ENCODE measurements at places on chromosomes 4 and X. TPM values are rescaled to one million over a fixed set of nuclear protein-coding genes. Genes with fewer than 3 reads are reported as not detected.
A peak's percentile ranks its signal among the peaks of the same experiment; 100 is the strongest.

DNA sequence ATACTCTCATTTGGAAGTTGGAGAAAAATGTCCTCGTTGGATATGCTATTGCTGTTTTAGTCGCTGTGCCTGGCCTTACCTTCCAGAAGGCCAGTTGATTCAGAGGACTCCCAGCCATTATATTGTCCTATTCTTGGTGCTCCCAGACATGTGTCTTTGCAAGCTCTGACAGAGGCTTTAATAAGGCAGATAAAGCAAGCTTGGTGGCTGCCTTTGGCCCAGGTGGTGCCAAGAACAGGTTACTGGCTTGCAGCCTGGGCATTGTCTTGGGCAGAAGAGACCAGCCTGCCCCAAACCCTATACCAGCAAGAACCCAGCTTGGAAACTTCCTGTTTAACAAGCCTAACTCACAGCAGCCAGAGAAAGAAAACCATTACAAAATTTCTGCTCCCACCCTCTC, 16.9 kb downstream of the RAI2 start:
- H3K36me3 ChIP-seq: no peaks in the 10 kb centered on the region
- no peaks in the 10 kb centered on the region for H3K27me3 ChIP-seq

DNA sequence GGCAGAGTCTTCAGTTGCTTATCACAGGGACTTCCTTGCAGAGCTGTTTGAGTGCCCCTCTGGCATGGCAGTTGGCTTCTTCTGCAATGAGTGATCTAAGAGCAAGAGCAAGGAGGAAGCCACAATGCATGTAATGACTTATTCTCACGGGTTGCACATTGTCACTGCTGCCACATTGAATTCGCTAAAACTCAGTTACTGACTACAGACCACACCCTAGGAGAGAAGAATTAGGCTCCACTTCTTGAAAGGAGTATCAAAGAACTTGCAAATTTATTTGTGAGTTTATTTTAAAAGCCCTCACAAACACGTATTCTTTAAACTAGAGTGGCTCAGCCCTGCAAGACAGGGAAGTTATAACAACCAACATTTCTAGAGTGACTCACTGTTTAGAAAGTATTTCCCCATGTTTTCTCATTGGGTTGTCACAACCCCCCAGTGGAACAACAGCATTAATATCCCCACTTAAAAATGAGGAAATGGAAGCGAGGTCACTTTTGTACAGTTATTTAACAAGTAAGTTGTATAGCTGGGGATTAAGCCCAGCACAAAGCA, 32.4 kb upstream of the RBPJ start:
- no peak overlapping the region for H3K27ac ChIP-seq
- H3K36me3 ChIP-seq: no peaks in the 10 kb centered on the region
- no peaks in the 10 kb centered on the region for H3K27me3 ChIP-seq
- no peaks in the 10 kb centered on the region for H3K4me1 ChIP-seq
- no peak overlapping the region for H3K4me3 ChIP-seq
- DNase-seq: no peak

DNA sequence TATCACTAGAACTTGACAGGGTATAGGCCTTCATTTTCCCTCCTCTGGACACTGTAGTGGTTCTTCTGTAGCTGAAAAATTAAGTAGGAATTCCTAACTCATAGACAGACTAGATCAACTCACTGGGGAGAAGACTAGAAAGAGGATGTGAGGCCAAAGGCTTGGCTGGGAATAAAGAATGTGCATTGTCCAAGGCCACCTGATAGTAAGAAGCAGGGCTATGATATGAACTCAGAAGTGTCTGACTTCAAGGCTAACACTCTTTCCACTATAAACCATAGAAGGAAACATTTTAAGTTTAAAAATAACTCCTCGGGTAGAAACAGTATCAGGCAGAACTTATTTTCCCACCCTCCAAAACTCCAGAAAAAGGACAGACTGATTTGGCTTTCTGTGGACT, 346.6 kb downstream of the OPHN1 start:
- no peaks in the 10 kb centered on the region for H3K27me3 ChIP-seq
- no peak for DNase-seq
- no peak overlapping the region for H3K4me3 ChIP-seq
- H3K27ac ChIP-seq: no peak overlapping the region
- no peaks in the 10 kb centered on the region for H3K4me1 ChIP-seq
- no peaks in the 10 kb centered on the region for H3K36me3 ChIP-seq

The FAM9C gene
- not detected for total RNA-seq

DNA sequence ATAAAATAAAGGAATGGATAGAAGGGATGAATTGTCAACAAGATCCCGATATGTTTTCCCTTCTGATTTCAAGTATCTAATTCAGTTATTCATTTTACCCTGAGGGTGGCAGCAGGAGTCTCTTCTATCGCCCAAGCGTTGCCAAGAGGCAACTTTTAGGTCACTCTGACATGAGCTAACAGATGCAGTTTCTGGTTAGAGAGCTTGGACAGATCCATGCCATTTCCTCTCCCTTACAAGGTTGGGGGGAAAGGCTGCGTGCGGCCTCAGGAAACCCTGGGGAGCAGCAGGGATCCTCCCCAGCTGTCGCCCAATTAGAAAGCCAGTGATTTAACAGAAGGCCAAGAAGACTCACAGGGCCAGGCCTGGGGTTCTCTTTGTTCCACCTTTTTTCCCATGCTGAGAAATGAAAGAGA, 35.3 kb upstream of the WAS start:
- no peaks in the 10 kb centered on the region for H3K4me1 ChIP-seq
- peak; percentile 34 for DNase-seq
- H3K4me3 ChIP-seq: no peak overlapping the region
- no peaks in the 10 kb centered on the region for H3K27me3 ChIP-seq
- H3K27ac ChIP-seq: no peak overlapping the region

DNA sequence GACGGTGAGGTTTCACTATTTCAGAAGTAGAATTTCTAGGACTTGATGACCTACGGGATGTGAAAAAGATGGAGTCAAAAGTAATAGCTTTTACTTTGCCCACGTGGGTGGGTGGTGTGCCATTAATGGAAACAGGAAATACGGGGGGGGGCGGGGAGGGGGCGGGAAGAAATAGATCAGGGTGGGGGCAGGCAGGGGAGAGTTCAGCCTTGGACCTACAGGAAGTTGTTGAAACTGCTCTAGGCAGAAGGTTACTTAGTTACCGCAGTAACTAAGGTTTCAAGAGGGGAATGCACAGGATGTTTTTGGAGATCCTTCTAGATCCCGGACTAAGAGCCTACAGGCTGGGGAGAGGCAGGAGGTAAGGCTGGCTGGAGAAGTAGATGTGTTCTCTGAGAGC, 3.6 kb upstream of the FHL1 start:
- no peak overlapping the region for H3K27ac ChIP-seq
- no peaks in the 10 kb centered on the region for H3K4me1 ChIP-seq
- DNase-seq: no peak
- H3K4me3 ChIP-seq: no peak overlapping the region
- no peaks in the 10 kb centered on the region for H3K27me3 ChIP-seq
- H3K36me3 ChIP-seq: no peaks in the 10 kb centered on the region

The HAND2 gene
- not detected for total RNA-seq

DNA sequence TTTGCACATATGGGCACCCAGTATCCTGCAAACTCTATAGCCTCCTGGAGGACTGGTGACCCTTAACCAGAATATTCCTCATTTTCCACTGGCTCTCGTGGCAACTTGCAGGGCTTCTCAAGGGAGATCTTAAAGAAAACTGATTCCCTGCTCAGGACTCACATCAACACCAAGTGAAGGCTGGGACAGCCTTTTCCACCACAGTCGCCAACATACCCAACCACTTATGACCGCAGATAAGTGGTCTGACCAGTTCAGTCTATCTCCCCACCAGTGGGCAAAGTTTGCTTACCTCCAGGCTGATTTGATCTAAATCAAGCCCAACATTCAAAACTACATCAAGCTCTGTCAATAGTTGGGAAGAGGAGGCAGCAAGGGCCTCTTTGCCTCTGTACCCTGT, 289.3 kb upstream of the GATB start:
- no peak overlapping the region for H3K4me3 ChIP-seq
- no peaks in the 10 kb centered on the region for H3K27me3 ChIP-seq
- no peaks in the 10 kb centered on the region for H3K36me3 ChIP-seq
- no peak for DNase-seq
- peaks cover 11% of the 10 kb centered on the region for H3K4me1 ChIP-seq

- no peaks in the 10 kb centered on the region for H3K4me1 ChIP-seq
- no peaks in the 10 kb centered on the region for H3K27me3 ChIP-seq
- no peak overlapping the region for H3K27ac ChIP-seq
- H3K36me3 ChIP-seq: no peaks in the 10 kb centered on the region
Observed at GRCh38 chr4:76736414-76736813, 161.5 kb downstream of the SOWAHB start.

DNA sequence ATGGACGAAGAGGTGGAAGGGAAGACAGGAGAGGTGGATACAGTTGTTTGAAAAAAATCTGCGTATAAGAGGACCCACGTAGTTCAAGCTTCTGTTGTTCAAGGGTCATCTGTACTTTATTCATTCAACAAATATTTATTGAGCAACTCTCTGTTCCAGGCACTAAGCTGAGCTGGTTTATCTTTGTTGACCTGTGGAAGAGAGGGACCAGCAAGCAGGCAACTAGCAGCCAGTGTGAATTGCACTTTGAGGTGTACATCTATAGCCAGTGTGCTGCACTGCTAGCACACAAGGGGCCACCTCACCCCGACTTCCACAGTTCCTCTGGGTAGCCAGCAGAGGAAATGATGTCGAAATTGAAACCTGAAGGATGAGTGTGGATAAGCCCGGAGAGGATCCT, 191.4 kb downstream of the SOWAHB start:
- no peaks in the 10 kb centered on the region for H3K27me3 ChIP-seq
- DNase-seq: no peak
- H3K36me3 ChIP-seq: no peaks in the 10 kb centered on the region
- no peak overlapping the region for H3K4me3 ChIP-seq
- no peaks in the 10 kb centered on the region for H3K4me1 ChIP-seq

The MAPK10 gene
- total RNA-seq: not detected

GRCh38 chr4:70183168-70183939, 12.2 kb upstream of the ODAM start:
- DNase-seq: no peak
- no peak overlapping the region for H3K27ac ChIP-seq
- H3K4me3 ChIP-seq: no peak overlapping the region
- no peaks in the 10 kb centered on the region for H3K27me3 ChIP-seq

The ZNF157 gene
- total RNA-seq: 1.6 TPM

GRCh38 chr4:185722029-185722316, 90.0 kb downstream of the SORBS2 start:
- no peak for DNase-seq
- H3K36me3 ChIP-seq: no peaks in the 10 kb centered on the region
- no peaks in the 10 kb centered on the region for H3K4me1 ChIP-seq
- H3K27me3 ChIP-seq: no peaks in the 10 kb centered on the region
- no peak overlapping the region for H3K4me3 ChIP-seq

The IL2 gene
- total RNA-seq: 3.2 TPM

The MYOZ2 gene
- total RNA-seq: not detected

The PNMA5 gene
- total RNA-seq: not detected

The SPATA4 gene
- not detected for total RNA-seq

DNA sequence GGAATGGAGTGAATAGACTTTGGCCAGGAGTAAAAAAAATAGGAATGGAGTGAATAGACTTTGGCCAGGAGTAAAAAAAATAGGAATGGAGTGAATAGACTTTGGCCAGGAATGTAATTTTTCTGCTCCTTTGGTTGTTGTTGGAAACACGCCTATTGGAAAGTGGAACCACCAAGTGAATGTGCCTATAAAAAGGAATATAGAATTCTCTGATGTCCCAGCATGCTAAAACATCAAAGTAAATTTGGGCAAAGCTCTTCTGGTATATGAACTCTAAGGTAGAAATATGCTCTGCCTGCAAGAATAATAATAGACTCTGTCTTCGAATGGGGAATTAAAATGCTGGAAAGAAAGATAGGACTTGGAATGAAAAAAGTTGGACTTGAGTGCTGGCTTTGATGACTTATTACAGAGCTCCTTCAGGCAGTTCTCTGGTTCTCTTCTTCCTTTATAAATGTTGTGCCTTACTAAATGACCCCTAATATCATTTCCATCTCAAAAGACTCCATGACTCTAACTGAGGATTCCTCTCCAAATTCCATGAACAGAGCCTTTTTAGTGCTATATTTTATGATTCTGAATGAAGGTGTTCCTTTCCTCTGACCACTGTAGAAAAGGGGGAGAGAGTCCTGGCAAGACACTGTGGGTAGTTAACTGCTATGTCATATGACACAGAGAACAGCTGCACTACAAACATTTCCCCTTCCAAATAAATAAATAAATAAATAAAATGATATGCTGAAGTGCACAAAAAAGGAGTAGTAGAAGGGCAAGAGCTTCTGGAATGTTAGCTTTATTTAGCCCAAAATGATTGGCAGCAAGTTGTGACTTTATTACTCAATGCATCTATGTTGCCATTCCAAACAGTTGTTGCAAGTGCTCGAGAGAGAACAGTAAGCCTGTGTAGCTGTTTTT, 13.5 kb upstream of the GBA3 start:
- no peaks in the 10 kb centered on the region for H3K27me3 ChIP-seq
- H3K4me3 ChIP-seq: no peak overlapping the region
- no peak for DNase-seq

The DMP1 gene
- not detected for total RNA-seq

GRCh38 chr4:8195841-8196458, 3.1 kb upstream of the SH3TC1 start:
- H3K4me1 ChIP-seq: peaks cover 17% of the 10 kb centered on the region

GRCh38 chrX:115029869-115030570, 12.6 kb upstream of the IL13RA2 start:
- no peak for DNase-seq
- H3K27ac ChIP-seq: no peak overlapping the region
- H3K27me3 ChIP-seq: no peaks in the 10 kb centered on the region
- H3K36me3 ChIP-seq: no peaks in the 10 kb centered on the region
- no peaks in the 10 kb centered on the region for H3K4me1 ChIP-seq
- H3K4me3 ChIP-seq: no peak overlapping the region

GRCh38 chr4:4388311-4388790, 1.4 kb downstream of the NSG1 start:
- H3K4me1 ChIP-seq: no peaks in the 10 kb centered on the region
- no peaks in the 10 kb centered on the region for H3K27me3 ChIP-seq
- no peak for DNase-seq
- H3K36me3 ChIP-seq: no peaks in the 10 kb centered on the region

DNA sequence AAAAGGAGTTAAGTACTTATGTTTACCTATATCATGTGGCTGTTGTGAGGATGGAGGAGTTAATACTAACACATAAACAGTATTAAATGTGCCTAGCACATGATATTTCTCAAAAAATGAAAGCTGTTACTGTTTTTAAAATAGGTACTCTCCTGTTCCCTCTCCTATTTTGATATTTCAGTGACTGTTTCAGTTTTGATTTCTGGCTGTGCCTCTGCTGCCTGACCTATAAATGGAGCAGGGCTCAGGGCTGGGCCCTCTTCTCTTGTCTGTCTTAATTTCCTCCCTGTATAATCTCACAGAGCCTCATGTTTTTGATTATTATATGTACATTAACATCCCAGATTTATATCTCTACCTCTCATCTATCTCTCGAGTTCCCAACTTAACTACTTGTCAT, 93.3 kb downstream of the UGT8 start:
- H3K27me3 ChIP-seq: no peaks in the 10 kb centered on the region
- no peaks in the 10 kb centered on the region for H3K4me1 ChIP-seq
- no peak overlapping the region for H3K27ac ChIP-seq
- H3K36me3 ChIP-seq: no peaks in the 10 kb centered on the region
